ENCODE measurements at places on chromosomes 4 and X. TPM values are rescaled to one million over a fixed set of nuclear protein-coding genes. Genes with fewer than 3 reads are reported as not detected.

GRCh38 chr4:10173037-10173753 lies 56.6 kb upstream of the WDR1 start:
- DNase-seq: no peak

Gene MAMLD1
- 0.11 TPM for total RNA-seq

Gene CSAG2
- total RNA-seq: not detected

Gene BMX
- total RNA-seq: not detected

GRCh38 chr4:142547974-142548373 lies 298.1 kb downstream of the INPP4B start:
- no peak for DNase-seq

- DNase-seq: no peak
These were observed 19.8 kb downstream of the DGKQ start for GRCh38 chr4:953574-953915.

DNA sequence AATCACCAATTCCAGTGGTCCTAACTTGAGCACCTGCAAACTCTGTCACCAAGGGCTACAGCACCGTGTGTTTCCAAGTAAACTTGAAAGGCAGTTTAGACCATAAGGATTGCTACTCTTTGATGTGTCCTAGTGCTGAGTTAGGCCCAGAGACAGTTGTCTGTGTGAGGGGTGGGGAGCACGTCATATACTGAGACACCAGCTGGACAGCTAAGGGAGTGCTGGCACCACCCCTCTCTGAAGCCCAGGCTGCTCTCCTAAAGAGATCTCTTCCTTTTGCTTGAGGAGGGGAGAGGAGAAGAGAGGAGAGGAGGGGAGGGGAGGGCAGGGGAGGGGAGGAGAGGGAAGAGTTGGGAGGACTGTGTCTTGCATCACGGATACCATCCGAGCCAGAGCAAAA lies 218.7 kb upstream of the TACR3 start:
- DNase-seq: no peak

DNA sequence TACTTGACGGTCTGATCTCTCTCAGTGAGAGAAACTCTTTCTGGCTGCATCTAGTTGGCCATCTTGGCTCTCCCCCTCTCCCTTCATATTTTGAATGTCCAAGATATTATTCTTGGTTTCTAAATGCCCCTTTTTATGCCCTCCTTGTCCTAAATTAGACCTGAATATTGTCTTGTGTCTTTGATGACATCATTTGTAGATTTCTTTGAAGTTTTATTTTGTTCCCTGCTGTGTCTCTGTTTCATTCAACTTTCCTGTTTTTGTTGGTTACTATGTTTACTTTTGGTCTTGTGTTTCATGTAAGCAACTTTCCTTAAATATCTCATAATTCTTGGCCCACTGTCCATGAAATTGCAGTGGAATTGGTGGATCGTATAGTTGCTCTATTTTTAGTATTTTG lies 46.1 kb upstream of the PASD1 start:
- DNase-seq: no peak

- DNase-seq: peak; percentile 92
These were observed 28.4 kb downstream of the TRMT44 start for GRCh38 chr4:8468746-8469535.

- DNase-seq: no peak
These were observed 101.2 kb downstream of the SHROOM4 start for GRCh38 chrX:50712777-50713176.

Gene FRG2
- total RNA-seq: not detected

Gene ATXN3L
- total RNA-seq: not detected

Gene LRCH2
- 5.5 TPM for total RNA-seq

GRCh38 chrX:22165732-22166457 lies 106.8 kb upstream of the CBLL2 start:
- DNase-seq: no peak

Gene HS6ST2
- total RNA-seq: 3.7 TPM

GRCh38 chr4:182862141-182862875 lies 54.9 kb downstream of the DCTD start:
- no peak for DNase-seq

DNA sequence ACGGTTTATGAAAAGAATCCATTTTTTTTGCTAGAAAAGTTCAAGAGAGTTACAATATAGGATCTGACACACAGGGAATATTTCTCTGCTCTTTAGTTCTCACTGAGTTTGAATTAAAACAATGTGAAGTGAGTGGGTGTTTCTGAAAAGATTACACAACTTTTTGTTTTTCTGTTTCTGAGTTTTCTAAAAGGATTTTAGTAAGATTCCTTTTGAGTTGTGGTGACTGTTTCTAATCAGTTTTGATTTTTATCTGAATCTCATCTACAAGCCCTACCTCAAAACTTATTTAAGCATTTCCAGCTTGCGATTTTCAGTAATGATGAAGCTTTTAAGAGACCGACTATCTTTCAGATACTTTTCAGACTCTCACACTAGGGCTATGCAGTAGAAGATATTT lies 141.7 kb downstream of the GPAT3 start:
- no peak for DNase-seq
